Stimulated activated CD4-positive, alpha-beta T cell treated with anti-CD3 and anti-CD28 coated beads, Interleukin-15, amount 100 ng/mL, for 24 hours (primary cell): ENCODE measurements at places on chromosomes 11 and 22.

GRCh38 chr11:110086892-110087309, 6.3 kb upstream of the ZC3H12C start:
- DNase-seq: no peak

GRCh38 chr11:18700375-18700774, 1.8 kb downstream of the TMEM86A start:
- DNase-seq: no peak

DNA sequence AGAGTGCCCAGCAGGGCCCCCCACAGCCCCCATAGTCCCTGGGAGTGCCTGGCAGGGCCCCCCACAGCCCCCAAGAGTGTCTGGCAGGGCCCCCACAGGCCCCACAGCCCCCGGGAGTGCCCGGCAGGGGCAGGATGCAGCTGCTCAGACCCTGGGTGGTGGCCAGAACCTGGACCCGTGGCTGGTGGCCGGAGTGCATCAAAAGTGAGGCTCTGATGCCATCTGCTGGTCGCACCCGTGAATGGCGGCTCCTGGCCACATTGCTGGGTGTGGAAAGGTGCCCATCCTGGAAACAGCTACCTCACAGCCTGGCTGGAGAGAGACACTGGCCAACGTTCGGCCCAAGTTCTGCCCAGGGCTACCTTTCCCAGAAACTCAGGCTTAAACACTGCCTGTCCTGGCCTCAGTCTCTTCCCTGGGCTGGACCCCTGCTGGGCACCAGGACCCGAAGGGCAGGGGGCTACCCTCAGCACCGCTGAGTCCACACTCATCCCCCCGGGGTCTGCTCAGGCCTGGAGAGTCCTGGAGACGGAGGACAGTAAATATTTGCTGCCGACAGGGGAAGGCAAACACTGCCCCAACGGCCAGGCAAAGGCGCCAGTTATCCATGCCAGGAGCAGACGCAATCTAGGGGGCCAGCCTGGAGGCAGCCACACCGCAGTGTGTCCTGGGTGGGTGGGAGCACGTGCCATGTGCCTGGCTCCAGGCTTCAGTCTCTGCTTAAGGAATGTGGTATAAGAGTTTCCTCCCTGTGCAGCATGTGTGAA, 4.4 kb downstream of the INS start:
- peak; percentile 72 for DNase-seq

GRCh38 chr22:26848244-26848920, 191.0 kb downstream of the MIAT start:
- DNase-seq: no peak

DNA sequence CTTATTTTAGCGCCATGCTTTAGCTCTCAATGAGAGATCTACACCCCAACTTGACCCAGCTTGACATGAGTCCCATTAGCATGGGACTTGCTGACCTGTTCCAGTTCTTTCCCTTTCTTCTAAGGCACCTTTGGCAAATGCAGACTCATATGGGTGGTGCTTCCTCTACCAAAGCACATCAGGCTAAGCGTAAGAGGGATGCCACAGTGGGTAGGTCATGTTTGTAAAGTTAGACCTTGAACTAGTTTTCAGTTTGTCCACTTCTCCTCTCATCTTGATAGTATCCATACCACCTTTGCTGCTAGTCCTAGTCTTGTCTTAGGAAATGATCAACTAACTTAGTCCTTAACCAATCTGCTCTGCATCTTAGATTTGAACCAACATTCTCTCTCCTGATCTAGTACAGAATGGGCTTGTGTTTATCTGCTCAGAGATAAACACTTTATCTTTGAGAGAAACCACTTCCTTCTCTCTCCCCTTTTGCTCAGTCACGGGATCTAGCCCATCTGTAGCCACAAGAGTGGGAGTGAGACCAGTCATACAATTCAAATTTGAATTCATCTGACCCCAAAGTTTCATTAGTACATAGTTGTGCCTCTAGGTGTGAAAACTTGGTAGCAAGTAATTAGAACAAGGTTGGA, 72.1 kb upstream of the CD44 start:
- DNase-seq: peak; percentile 49

- DNase-seq: no peak
These were observed 32.3 kb downstream of the ADAMTS15 start for GRCh38 chr11:130480711-130481140.

DNA sequence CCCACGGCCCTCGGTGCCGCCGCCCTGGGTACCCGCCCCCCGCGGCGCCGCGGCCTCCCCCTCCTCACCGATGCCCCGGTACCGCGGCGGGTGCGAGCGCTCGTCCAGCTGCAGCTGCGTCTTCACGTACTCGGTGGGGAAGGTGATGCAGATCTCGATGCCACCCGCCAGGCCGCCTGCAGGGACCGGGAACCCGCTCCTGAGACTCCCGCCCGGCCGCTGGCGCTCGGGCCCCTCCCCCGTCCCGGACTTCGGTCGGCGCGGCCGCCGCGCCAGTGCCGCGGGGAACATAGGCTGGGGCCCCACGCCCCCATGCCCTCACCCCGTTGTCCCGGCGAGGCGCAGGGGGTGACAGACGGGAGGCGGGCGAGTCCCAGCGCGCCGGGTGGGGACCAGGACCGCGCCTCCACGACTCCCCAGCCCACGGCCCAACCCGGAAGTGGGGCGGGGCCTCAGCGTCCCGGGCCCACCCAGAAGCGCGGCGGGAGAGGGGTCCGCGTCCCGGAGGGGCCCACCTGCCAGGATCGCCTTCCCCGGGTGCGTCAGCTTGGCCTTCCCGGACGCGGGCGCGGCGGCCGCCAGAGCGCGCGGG, 375 bp downstream of the SLC25A1 start:
- DNase-seq: peak; percentile 73

GRCh38 chr22:32232191-32232830, 22.8 kb downstream of the SLC5A4 start:
- no peak for DNase-seq
